ENCODE measurements at places on chromosomes 1 and 21.

- no peak for DNase-seq
Measured at GRCh38 chr21:40717028-40717427, 129.9 kb downstream of the DSCAM start.

DNA sequence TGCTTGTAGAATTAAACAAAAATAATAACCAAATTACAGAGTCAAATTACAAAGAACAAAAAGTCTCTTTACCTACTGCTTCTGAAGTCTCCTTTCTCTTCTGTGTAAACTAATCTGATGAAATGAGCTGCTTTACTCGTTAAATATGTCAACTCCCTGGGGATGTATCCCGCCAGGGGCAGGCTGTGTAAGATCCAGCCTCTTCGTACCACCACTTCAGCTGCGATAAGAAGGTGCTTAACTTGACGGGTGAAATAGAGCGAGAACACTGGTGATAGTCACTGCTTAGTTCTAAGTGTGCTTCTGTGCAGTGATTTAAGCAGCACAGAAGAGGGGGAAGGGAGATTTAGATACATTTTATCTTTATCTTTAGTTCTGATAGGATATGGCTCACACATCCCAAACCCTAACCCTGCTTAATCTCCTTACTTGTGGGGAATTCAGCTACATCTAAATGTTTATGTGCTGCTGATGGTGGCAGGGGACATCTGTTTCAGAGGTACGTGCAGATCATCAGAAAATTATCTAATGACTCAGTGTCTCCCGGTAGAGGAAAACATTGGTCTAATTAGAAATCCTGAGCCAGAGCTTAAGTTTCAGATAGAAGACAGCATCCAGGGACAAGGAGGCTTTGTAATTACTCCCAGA, 46.0 kb downstream of the RHOU start:
- no peak for DNase-seq

DNA sequence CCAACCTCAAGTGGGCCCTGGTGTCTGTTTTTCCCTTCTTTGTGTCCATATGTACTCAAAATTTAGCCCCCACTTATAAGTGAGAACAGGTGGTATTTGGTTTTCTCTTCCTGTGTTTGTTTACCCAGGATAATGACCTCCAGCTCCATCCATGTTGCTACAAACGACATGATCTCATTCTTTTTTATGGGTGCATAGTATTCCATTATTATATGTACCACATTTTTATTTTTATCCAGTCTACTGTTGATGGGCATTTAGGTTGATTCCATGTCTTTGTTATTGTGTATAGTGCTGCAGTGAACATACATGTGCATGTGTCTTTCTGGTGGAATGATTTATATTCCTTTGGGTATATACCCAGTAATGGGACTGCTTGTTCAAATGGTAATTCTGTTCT, 27.6 kb downstream of the FCRL3 start:
- DNase-seq, result no peak

GRCh38 chr21:44932408-44933181, 7.2 kb upstream of the SLX9 start:
- peak; percentile 71 for DNase-seq

DNA sequence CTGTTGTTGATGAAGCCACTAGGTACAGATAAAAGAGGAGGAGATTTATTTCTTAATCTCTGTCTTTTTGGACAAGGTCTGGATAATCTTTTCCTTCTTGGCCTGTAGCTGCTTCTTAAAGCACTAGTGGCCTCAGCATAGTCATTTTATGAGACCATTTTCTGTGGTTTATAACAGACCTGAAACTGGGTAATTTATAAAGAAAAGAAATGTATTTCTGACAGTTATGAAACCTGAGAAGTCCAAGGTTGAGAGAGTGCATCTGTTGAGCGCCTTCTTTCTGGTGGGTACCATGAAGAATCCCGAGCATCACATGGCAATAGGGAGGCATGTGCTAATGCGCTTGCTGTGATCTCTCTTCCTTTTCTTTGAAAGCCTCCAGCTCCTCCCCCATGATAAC, 36.7 kb upstream of the PDC start:
- no peak for DNase-seq

GRCh38 chr1:54404939-54405897, 976 bp downstream of the SSBP3 start:
- peak; percentile 26 for DNase-seq

Data from activated CD4-positive, alpha-beta T cell treated with anti-CD3 and anti-CD28 coated beads, Interleukin-2, amount 50 U/mL, for 48 hours (primary cell).